ENCODE measurements at places on chromosomes 6 and 20.

DNA sequence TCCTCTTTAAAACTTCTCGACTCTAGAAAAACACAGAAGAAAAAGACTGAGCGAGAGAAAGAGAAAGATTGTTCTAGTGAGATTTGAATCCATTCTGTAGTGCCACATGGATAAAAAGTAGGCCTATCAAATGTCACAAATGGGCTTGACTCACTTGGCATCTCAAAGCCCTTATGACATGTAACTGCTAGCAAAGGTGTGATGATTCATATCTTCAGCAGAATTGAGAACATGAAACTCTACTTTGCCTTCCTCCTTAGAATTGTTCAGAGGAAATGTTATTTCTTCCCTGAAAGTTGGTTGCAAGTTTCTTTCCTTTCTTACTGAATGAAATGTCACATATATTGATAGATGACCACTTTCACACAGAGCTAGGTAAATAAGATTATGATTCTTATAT, 40.4 kb upstream of the DUSP22 start:
- no peak for DNase-seq

GRCh38 chr6:68634726-68635411, at the start of gene ADGRB3:
Gene ADGRB3 (plus strand): TSS chr6:68635282. CDS start chr6:68638676, 3,394 bp downstream.
- DNase-seq, result peak; percentile 82

DNA sequence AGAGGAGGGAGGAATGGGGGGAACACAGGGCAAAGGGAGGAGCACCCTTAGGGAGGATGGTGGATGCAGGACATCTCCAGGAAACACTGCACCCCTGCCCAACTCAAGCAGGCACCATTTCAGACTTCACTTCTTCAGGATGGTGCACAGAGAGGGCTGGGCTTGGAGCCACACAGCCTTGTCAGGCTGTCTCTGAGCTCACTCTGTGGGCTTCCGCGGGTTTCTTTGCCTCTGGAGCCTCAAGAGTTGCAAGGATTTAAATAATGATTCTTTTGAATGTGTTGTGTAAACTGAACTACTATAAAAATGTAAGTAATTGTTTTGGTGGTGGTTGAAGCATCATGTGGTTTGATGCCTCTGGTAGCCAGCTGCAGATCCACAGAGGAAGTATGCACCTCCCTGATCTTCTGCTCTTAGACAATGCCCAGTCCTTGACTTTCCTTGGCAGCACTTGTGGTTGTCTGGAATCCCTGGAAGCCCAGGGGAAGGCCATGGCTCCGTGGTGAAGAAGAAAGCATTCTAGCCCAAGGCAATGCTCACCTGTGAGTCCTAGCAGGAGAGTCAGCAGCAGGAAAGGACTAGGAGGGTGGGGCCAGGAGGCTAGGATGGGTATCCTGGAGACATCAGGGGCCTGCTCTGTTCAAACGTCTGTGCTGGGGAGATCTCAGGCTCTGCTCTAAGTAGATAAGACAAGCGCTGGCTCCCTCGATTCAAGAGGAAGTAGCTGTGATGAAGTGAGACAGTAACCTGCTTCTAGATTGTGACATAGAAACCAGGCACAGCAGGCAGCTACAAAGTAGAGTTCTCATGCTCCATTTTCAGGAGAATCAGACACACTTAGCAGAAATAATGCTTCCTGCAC, 50.2 kb upstream of the SIRPG start:
- no peak for DNase-seq

DNA sequence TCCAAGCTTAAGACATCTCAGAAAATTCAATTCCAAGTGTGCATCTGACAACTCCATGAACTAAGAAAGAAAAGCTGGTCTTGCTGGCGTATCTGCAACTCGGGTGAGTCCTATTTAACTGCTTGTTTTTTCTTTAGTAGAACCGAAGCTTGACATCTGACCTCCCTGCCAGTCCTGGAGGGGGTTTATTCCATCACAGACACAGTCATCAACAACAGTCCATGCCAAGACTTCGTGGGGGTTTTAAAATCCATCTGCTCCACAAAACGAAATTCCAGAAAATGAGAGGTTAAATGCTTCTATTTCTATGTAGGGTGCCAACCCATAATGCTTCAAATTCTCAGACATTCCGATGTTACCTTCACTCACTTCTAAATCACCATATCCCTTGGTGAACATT, 133.9 kb downstream of the IPCEF1 start:
- no peak for DNase-seq

- DNase-seq, result peak; percentile 2
These were observed 9.0 kb downstream of the PEX6 start for GRCh38 chr6:42969934-42970333.

- peak; percentile 78 for DNase-seq
These were observed 7.3 kb downstream of the DNTTIP1 start for GRCh38 chr20:45798935-45799642.

- DNase-seq, result no peak
These were observed 64.9 kb downstream of the MAP3K4 start for GRCh38 chr6:161056451-161056850.

DNA sequence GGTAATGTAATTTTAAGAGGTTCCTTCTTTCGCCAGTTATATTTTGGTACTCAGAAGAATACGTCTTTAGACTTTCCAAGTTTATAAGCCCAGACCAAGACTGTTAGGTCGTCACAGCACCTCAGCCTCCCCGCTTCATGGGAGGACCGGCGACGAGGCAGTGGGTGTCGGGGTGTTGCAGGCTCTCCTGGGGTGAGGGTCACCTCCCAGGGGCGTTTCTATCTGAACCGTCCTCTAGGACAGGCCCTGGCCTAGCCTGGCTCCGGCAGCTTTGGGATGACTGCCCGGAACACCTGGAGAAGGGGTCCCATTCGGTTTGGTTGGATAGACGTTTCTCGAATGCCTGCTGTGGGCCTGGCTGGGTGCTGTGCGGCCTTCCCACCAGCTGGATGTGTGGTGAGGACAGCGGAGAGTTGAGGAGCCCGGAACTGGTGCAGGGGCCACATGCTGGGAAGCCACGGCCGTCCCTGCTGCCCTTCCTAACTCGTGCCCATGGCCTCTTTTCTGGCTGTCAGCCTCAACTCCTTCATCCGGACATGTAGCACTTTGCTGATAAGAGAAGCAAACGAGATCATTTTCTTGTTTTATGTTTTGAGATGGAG, 1.1 kb downstream of the OSBPL2 start:
- peak; percentile 39 for DNase-seq

DNA sequence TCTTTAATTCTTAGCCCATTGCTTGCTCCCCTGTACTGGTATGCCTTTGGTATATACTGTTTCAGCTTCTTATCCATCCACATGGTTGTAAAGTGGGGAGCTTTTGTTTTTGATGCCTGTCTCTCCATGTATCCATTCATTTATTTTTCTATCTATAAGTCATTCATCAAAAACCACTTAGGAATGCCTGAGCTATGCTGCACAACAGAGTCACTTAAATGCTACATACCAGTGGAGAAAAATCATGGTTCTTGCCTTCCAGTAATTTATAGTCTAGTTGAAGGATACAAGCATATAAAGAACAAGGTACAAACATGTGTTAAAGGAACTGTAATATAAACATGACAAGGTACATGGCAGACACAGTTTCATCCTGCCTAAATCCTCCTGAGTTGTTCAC, 347.3 kb downstream of the NRN1 start:
- no peak for DNase-seq

DNA sequence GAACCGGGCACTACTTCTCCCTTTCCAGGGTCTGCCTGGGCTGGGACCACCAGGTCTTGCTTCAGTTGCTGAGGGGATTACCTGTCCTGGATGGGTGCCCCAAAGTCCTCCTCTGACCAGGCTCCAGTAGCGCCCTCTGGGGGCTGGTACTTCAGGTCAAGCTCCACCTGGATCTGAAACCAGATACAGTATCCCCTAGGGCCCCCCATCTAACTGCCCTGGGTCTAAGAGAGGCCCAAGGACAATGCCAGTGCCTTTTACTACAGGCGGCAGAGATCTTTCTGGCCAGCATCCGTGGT, 11.2 kb upstream of the SPAG4 start:
- no peak for DNase-seq

DNA sequence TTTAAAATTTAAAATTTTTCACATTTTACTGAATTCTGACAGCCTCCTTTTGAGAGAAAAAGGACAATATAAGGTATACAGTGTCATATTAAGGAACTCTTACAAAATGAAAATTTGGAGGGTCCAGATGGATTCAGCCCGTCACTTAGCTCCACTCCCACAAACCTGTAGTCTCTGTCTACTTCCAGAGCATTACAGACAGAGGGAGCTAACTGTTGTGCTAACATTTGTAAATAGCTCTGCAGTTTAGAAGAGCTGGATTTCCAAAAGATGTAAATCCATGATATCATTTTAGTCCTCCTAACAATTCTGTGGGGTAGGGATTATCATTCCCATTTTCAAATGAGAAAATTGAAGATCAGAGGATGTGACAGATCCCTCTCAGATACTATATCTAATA, 16.1 kb upstream of the SERINC3 start:
- DNase-seq, result no peak

DNA sequence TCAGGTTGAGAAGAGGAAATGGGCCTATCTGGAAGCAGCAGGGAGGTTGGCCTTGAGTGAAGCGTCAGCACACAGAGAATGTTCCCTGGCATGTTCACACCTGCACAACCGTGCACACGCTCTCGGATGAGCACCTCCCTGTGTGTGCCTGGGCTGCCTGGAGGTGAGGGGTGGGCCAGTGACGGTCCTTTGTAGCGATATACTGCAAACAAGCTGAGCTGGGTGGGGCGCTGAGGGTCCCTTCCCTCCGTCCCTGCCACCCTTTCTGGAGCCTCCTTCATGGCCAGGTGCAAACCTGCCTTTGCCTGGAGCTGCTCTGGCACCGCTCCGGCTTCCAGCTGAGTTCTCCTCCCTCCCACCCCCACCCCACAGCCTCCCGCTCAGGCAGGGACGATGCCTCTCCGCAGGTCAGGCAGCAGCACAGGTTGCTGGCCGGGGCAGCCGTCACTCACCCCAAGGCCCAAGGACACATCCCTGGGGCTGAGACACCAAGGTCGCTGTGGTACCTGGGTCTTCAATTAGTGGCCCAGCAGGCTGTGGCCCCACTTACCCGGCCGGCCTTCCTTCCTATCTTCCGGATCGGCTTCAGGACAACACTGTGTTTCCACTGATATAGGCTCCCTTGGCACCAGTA, 111.6 kb downstream of the ERMARD start:
- peak; percentile 7 for DNase-seq

- no peak for DNase-seq
These were observed 613.6 kb downstream of the UTRN start for GRCh38 chr6:144898741-144899140.

DNA sequence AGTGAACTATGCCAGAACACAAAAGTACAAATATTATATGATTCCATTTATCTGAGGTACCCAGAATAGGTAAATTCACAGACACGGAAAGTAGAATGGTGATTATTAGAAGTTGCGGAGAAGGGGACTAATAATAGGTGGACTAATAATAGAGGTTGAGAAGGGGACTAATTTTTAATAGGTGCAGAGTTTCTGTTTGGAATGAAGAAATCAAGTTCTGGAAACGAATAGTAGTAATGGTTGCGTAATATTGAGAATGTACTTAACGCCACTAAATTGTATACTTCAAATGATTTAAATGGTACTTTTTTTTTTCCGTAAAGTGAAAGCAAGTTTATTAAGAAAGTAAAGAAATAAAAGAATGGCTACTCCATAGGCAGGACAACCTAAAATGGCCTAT, 33.2 kb downstream of the B4GALT5 start:
- DNase-seq, result no peak

All from AG20443 (cell line).